Activated naive CD4-positive, alpha-beta T cell treated with anti-CD3 and anti-CD28 coated beads for 36 hours (primary cell): ENCODE measurements at places on chromosomes 1 and 21. TPM values are rescaled to one million over a fixed set of nuclear protein-coding genes. Genes with fewer than 3 reads are reported as not detected.

- no peak overlapping the region for H3K27ac ChIP-seq
- peaks cover 1% of the 10 kb centered on the region for H3K27me3 ChIP-seq
- H3K36me3 ChIP-seq: no peaks in the 10 kb centered on the region
These were observed 40.5 kb downstream of the DDR2 start for GRCh38 chr1:162672622-162673260.

CELA2B gene
- not detected for total RNA-seq

GRCh38 chr1:155134880-155135414 lies 705 bp upstream of the SLC50A1 start:
- peaks cover 31% of the 10 kb centered on the region for H3K4me1 ChIP-seq
- H3K4me3 ChIP-seq: peak overlapping the region; percentile 99
- H3K36me3 ChIP-seq: peaks cover 16% of the 10 kb centered on the region
- peak; percentile 83 for DNase-seq

DNA sequence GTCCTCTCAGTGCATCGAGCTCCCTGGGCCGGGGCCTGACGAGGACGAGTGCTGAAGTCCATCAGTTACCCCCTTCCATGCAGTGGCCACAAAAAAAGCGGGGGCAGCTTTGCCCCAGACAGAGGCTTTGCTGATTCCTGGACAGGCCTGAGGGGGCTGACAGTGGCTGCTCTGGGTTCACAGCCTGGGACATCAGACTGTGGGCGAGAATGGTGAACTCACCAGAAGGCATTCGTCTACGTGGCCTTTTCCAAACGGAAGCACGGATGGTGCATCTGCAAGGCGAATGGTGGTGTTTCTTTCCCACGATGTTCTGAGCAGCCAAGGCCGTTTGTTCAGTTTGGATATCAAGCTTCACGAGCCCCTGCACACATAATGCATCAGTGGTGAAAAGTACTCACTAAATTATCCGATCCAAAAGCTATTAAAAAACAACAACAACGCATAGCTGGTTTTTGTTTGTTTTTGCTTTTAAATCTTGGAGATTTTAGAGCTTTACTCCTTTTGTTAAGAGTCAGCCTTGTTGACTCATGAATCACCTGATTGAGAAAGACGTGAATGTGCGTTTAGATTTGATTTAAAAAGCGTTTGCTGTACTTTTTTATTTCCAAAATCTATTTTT lies 6.3 kb upstream of the ZBTB21 start:
- no peak overlapping the region for H3K4me3 ChIP-seq
- H3K4me1 ChIP-seq: peaks cover 3% of the 10 kb centered on the region
- H3K36me3 ChIP-seq: no peaks in the 10 kb centered on the region
- no peak overlapping the region for H3K27ac ChIP-seq

RAD54L gene
- total RNA-seq: 83.9 TPM

NMNAT2 gene
- total RNA-seq: not detected

GRCh38 chr1:16983649-16984048 lies 3.2 kb upstream of the MFAP2 start:
- H3K27ac ChIP-seq: no peak overlapping the region
- no peak for DNase-seq
- peaks cover 11% of the 10 kb centered on the region for H3K4me1 ChIP-seq
- H3K27me3 ChIP-seq: peaks cover 24% of the 10 kb centered on the region
- no peak overlapping the region for H3K4me3 ChIP-seq

ZBTB8OS gene
- 53.7 TPM for total RNA-seq

KRTAP11-1 gene
- total RNA-seq: not detected

DNA sequence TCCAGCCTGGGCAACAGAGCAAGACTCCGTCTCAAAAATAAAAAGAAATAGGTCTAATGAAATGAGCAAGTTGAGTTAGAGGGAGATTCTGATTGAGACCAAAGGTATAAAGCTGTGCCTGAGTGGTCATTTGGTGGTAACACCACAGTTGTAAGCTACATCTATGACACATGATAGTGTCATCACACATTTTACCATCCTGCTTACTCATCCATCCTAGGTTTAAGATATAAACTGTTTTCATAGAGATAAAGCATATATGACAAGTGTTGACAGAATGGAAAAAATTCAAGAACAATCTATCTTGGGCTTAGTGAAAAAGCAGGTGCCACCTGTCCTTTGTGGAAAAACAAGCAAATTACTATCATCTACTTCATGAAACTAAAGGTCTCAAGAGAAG lies 7.1 kb upstream of the CFAP141 start:
- peaks cover 63% of the 10 kb centered on the region for H3K4me1 ChIP-seq
- H3K36me3 ChIP-seq: peaks cover 50% of the 10 kb centered on the region
- H3K27me3 ChIP-seq: no peaks in the 10 kb centered on the region
- no peak for DNase-seq

DNA sequence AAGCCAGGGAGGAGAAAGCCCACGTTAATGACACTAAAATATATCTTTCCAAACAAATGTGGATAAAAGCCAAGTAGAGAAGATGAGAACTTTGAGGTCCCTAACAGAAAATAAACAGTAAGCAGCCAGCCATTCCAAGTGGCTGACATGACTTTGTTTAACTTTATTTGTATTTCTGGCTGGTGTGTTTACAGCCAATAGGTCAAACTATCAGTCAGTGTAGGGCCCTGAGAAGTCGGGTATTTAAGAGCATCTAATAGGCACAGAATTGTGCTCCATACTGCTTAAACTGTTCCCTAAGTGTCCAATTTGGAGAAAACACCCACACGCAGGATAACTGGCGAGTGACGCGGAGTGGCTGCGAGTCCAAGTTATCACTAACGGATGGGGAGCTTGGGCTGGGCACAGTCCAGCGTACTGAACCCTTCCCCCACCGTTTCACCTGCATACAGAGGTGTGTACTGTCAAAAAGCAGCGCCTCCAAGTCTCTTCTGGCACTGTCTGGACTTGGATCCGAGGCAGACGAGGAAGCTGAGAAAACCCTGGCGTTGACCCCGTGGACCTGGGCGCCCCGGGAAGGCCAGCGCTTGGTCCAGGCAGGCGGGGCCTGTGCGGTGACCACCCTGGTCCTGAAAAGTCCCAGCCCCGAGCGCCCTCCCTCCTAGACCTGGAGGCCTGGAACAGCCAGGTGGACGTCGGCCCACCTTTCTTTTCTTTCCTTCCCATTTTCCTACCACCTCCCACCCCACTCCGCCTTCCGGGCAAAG lies 662 bp upstream of the LGALS8 start:
- H3K4me3 ChIP-seq: peak overlapping the region; percentile 96
- peak overlapping the region; percentile 97 for H3K27ac ChIP-seq
- H3K4me1 ChIP-seq: peaks cover 11% of the 10 kb centered on the region
- no peak for DNase-seq

DNA sequence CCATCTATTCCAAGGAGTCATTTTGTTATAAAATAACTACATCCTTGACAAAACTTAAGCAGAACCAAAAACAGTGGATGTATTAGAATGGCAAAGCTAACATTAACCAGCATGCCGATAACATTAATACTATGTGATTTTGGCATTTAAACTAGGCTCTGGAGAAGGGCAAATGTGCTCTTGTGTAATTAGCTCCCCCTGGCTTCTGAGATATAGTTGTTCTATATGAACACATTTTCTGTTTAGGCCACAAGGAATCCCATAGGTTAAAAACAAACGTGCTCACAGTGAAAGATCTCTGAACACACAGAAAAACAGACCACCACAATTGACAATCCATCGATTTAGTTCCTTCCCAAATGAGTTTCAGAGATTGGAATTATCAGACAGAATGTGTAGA lies 57.4 kb upstream of the TARS2 start:
- no peaks in the 10 kb centered on the region for H3K27me3 ChIP-seq
- H3K4me3 ChIP-seq: no peak overlapping the region
- peaks cover 11% of the 10 kb centered on the region for H3K4me1 ChIP-seq
- peak overlapping the region; percentile 42 for H3K27ac ChIP-seq
- DNase-seq: no peak

DNA sequence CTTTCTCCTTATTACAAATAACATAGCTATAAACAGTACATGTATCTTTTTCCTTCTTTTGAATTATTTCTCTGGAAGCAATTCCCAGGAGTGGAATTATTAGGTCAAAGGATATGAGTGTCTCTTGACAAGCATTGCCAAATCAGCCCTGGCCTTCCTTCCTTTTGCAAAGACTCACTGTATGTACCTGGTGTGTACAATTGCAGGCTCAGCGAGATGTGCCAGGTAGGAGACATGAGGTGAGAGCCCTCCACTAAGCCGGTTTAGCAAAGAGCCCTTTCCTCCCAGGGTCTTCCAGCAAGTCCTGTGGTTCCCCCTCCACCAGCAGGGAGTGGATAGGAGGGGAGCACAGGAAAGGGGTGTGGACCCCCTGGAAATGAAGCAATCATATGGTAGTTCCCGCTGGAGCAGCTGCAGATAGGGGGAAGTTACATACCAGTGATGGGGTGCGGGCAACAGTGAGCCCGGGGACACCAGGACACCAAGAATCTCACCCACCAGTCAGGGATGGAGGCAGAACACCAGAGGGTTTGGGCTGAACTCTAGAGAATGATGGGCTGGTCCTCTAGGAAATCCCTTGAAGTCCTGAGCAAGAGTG lies 18.3 kb downstream of the RCSD1 start:
- no peak overlapping the region for H3K4me3 ChIP-seq
- peaks cover 4% of the 10 kb centered on the region for H3K36me3 ChIP-seq
- no peaks in the 10 kb centered on the region for H3K27me3 ChIP-seq
- DNase-seq: no peak
- peaks cover 82% of the 10 kb centered on the region for H3K4me1 ChIP-seq
- no peak overlapping the region for H3K27ac ChIP-seq

RHEX gene
- total RNA-seq: not detected
